ENCODE measurements at places on chromosomes 1 and 21.

DNA sequence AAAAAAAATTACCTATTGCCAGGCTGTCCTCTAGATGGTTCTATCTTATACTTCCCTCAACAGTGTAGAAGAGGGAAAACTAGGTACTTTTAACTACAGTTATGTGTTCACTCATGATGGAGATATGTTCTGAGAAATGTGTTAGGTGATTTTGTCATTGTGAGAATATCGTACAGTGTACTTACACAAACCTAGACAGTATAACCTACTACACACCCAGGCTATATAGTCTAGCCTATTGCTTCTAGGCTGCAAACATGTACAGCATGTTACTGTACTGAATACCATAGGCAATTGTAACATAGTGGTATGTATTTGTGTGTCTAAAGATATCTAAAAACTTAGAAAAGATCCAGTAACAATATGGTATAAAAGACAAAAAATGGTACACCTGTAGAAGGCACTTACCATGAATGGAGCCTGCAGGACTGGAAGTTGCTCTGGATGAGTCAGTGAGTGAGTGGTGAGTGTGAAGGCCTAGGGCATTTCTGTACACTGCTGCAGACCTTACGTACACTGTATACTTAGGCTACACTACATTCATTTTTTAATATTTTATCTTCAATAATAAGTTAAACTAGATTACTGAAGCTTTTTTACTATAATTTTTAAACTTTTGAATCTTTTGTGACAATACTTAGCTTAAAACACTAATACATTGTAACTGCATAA lies 13.2 kb downstream of the MGST3 start:
- DNase-seq, result no peak

GRCh38 chr1:24141311-24141997 lies 1.5 kb downstream of the IL22RA1 start:
- no peak for DNase-seq

GRCh38 chr21:33063375-33063883 lies 6.5 kb upstream of the OLIG1 start:
- no peak for DNase-seq

DNA sequence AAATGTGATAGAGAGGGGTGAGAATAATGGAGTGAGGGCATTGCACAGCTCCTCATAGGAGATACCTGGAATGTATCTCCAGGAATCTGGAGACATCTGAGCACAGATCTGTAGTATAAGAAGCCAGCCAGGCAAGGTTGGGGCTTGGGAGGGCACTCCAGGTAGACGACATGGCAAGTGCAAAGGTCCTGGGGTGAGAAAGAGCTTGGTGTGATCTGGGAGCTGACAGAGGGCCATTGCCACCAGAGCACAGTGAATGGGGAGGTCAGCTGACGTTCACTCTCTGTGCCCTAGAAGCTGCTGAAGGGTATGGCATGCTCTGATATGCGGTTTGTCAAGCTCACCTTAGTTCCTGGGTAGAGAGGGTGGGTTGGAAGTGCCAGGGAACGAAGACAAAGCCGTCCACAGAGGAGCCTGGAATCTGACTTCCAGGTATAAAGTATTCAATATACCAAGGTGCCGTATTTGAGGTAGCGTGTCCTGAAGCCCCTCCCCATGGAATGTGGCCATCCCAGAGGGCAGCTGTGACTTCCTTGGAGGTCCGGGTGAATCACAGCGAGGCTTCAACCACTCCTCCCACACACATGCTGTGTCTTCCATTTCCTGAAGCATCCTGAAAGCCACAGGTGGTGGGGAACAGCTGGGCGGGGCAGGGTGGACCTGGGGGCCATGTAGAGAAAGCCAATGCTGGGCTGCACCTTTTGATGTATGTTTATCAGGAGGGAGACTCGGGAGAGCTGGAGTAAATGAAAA lies 182.7 kb upstream of the KLHDC7A start:
- DNase-seq, result no peak

DNA sequence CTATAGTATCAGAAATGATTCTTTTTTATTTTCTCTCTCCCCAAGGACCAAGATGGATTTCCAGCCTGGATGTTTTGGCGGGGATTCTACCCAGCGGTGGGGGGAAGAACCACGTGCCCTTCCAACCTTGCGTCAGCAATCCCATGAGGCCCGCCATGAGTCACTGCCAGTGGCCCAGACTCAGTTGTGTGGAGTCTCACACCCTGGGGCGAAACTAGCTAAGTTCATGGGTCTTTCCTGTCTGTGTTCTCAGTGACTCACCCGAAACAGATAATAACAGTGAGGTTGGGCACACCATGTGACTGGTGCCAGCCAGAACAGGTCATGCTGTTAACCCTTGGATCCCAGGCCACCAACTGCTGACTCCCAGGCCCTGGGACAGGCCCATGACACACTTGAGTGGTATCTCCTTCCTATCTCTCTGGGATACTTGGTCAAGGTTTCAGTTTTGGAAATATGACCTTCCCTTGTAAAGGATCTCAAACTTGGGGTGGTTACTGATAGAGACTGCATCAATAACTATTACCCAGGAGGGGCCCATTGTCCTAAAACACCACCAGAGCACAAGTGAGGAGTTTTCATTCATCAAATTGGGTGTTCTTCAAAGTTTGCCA lies 98.0 kb upstream of the DUSP10 start:
- DNase-seq, result peak; percentile 53

GRCh38 chr1:153608742-153609584 lies 4.0 kb downstream of the S100A16 start:
- DNase-seq, result no peak

- no peak for DNase-seq
Observed at GRCh38 chr1:227323171-227323966, 5.1 kb upstream of the CDC42BPA start.

DNA sequence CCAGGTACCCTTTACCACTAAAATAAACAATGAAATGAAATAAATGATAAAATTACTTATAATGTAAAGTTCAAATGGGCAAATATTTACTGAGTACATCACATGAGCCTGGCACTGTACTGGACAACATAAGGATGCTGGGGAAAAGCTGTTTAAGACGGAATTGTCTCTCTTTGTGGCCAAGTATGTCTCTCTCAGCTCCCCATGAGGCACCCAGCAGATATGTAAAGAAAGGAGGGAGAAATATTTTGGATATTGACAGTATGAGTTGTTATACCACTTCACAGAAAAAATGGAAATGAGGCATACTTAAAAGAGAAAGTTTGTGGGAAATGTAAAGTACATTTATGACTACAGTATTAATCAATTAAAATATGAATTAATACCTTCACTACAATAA lies 1.0 kb upstream of the TNFSF4 start:
- DNase-seq, result no peak

GRCh38 chr1:85386068-85386722 lies 78.8 kb downstream of the DDAH1 start:
- no peak for DNase-seq

DNA sequence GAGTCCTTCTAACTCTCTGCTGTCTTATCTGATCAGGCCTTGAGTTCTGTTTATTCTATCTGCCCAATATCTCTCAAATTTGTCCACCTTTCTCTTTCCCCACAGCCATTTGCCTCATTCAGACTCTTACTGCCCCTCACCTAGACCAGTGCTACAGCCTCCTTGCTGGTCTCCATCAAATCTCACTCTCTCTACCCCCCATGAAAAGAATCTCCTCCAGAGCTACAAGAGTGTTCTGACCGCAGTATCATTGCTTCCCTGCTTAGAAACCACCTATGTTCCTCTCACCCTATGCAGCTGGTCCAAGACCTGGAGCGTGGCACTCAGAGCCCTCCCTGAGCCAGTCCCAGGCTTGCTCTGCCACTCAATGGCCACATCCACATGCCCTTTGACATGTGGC lies 231.0 kb upstream of the JUN start:
- DNase-seq, result no peak

- no peak for DNase-seq
Observed at GRCh38 chr1:71687376-71687775, 595.0 kb downstream of the NEGR1 start.

DNA sequence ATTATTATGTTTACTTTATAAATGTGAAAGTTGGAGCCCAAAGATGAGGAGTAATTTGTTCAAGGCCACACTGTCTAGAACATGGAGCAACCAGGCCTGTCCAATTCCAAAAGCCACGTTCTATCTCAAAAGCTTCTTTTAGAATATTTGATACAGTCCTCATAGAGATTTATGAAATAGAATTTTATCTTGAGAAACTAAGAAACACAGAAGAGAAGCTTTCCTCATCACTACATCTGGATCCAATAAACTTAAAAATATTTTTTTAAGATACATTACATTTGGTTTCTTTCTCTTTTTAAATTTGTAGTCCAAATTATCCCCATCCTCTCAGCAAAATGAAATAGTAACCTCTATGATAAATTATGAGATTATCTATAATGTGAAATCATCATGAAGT lies 58.9 kb downstream of the DDAH1 start:
- no peak for DNase-seq

GRCh38 chr1:240086726-240087125 lies 5.0 kb upstream of the FMN2 start:
- DNase-seq, result no peak

- no peak for DNase-seq
Observed at GRCh38 chr1:162530307-162530987, 31.1 kb upstream of the UAP1 start.

DNA sequence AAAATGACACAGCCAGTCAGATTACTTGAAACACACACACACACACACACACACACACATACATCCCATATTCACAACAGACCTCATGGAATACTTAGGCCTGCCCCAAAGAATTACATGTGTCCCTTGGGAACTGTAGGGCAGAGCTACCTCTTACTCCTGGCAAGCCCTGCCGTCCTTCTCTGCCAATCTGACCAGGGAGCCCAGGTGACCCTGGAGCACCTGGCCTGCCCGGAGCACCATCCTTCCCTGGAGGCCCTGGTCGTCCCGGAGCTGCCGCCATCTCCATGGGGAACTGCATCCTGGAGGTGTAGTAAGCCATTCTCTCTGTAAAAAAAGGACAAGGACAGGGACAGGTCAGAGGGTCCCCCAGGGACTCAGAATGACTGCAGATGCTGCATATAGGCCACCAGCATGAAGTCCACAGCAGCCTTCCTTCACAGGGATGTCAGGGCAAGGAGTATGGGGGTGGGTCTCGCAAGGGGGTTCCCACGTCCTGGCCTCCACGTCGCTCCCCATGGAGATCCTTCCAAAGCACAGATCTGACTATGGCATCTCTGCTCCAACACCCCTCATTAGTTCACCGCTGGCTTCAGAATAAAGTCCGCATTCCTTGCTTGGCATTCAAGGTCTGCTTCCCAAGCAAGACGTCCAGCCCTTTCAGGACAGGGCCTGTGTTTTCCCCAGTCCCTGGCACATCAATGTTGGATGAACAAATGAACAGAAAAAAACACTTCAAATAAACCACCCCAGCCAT lies 9.2 kb upstream of the PEF1 start:
- DNase-seq, result no peak

GRCh38 chr21:26835027-26835713 lies 10.0 kb downstream of the ADAMTS1 start:
- DNase-seq, result no peak

GRCh38 chr21:44739316-44739715 lies 27.9 kb upstream of the TSPEAR start:
- no peak for DNase-seq

DNA sequence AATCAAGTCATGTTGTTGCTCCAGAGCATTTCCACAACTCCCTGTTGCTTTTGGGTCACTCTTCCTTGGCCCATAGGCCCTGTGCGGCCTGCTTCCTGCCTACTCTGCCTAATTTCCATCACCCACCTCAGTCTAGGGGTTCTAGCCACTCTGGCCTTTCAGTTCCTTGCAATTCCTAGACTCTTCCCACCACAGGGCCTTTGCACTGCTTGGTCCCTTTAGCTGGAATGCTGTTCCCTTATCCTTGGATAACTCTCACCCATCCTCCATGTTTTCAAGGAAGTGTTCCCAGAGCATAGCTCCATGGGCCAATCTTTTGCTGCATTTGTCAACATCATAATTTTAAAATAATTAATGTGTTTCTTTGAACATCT lies 18.7 kb downstream of the EPHB2 start:
- no peak for DNase-seq

DNA sequence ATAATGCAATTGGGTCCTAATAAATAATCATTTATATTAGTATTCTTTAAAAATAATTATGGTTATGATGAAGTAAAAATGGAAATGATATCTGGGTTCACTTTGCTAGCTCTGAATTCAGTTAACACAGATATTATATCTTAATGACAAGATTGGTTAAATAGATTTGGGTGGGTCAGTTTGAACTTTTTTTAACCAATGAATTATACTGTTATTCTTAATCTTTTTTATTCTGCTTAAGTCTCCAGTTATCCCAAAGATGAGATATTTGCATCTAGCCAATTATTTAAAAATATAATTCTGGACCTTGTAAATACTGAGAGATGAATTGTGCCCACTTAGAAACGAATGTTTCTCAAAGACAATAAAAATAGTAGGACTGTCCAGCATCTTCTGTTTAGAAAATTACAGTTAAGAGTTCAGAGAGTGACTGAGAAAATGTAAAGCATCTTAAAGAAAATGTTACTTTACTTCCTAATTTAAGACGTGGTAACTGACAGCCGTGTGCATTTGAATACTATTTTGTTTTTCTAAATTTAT lies 345.2 kb downstream of the USP25 start:
- DNase-seq, result no peak

DNA sequence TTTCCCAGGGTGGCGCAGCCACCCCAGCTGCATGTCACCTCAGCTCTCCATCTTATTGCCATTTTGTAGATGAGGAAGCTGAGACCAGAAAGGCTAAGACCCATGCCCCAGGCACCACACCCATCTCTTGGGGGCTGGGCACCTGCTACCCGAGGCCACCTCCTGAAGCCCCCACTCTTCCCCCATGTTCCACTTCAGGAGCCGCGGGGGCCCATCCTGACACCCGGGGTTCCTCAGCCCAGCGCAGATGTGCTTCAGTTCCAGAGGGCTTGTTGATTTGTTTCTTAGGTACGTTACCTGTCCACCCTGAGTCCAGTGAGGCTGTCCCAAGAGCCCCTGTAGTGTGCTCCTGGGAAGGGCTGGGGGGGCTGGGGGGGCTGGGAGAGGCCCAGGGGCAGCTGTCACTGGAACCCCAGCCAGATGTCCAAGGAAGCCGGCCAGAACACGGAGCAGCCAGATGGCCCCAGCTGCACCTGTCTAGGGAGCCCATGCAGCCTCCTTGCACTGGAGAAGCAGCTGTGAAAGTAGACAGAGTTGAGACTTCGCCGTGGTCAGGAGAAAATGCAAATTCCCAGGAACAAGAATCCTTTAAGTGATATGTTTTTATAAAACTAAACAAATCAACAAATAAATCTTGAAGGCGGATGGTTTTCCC lies 17.1 kb upstream of the CCDC27 start:
- no peak for DNase-seq
